NCI-H1105 (cell line): ENCODE measurements at places on chromosomes 16 and 17.

DNA sequence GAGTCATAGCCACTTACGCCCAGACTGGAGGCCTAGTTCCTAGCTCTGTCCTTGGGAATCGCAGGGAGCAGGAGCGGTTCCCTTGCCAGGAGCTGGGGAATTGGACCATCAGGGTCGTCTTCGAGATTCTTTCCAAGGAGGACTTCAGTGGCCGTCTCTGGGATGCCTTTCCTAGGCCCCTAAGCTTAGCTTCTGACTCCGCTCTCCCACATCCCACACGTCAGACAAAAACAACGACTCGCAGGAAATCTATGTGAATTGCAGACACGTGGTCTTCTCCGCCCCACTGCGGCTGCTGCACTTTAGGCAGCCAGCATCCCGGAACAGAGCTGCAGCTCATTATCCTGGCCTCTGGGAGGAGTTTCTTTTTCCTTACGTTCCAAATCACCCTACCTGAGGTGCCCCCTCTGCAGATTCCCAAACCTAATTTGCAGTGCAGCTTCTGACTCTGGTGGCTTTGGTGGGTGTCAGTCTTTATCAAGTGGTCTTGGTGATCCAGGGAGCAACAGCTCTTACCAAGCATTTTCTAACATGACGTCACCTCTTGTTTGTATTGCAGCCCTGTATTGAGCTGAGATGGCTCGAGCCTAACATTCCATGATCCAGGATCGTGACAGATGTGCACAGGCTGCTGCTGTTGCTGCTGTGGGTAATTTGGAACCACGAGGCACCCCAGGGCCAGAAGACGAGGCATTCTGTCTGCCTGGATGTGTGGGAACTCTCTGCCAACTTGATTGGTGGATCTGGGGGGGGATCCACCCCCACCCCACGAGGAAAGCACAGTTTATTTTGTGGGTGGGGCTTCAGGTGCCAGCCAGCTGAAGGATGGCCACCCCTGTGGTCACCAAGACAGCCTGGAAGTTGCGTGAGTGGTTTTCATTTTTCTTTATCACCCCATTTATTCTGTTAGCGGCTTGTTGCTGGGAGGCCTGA, 1.1 kb downstream of the KATNB1 start:
- DNase-seq = peak; percentile 14

- no peak for DNase-seq
These were observed 373.7 kb downstream of the SNX29 start for GRCh38 chr16:12349936-12350850.

DNA sequence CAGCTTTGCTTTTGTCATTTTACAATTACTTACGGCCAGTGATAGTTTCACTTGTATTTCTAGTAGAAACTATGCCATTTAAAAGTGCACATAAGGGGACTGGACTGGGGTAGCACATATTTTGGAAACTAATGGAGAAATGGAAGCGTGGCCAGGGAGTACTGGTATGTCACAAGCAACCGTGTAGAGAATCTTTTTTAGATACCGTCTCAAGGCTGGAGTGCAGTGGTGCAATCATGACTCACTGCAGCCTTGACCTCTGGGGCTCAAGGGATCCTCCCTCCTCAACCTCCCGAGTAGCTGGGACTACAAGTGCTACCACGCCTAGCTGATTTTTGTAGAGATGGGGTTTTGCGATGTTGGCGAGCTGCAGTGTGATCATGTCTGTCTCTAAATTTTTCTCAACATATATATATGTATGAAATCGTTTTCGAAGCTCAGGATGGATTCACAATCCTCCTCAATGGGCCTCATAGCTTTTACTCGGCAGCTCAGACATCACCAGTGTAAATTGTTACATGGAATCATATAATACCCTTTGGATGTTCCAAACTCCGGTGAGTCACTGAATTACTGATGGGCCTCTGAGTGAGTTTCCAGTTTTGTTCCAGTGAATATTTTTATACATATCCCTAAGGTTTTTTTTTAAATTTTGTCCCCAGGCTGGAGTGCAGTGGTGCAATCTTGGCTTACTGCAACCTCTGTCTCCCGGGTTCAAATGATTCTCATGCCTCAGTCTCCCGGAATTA, 51.7 kb downstream of the ZNF778 start:
- DNase-seq = no peak

GRCh38 chr17:1693339-1693738, 8.7 kb upstream of the PRPF8 start:
- no peak for DNase-seq

GRCh38 chr16:57469046-57469445, 6.6 kb downstream of the POLR2C start:
- DNase-seq = no peak

DNA sequence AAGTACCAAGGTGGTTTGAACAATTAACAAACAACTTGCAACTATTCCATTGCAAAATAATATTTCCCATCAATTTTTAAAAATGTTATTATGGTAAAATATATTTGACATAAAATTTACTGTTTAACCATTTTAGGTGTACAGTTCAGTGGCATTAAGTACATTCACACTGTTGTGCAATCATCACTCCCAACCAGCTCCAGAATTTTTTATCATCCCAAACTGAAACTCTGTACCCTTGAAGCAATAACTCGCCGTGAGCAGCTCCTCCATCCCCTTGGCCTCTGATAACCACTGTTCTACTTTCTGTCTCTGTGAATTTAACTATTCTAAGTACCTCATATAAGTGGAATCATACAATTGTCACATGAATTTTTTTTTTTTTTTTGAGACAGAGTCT, 33.6 kb upstream of the ATF7IP2 start:
- no peak for DNase-seq

- no peak for DNase-seq
These were observed 24.2 kb downstream of the C1QTNF1 start for GRCh38 chr17:79047923-79048825.

DNA sequence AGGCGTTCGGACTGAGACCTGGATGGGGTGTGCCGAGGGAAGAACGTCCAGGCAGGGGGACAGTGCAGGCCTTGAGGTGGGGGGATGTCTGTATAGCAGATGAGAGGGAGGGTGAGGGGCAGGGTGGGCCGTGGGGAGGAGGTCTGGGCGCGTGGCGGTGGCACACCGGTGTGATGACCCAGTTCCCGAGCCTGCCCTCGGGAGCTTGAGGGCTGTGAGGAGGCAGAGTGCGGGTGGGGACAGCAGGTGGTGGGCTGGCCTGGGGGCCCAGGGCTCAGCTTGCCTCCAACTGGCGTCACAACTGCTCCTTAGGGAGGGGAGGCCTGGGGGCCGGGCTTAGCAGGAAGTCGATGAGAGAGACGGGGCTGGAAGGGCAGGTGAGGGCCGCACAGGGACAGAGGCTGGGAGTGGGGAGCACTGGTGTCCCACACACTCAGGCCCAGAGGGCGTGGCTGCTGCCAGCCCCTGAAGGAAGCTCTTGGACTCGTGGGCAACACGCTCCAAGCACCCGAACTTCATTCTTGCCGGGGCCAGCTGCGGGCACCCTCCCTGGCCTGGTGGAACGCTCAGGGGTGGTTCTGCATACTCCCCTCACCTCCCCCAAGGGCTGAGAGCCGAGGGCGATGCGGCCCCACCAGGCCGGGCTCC, 6.5 kb downstream of the CACNA1H start:
- DNase-seq = no peak

- no peak for DNase-seq
These were observed 54.0 kb downstream of the DUSP14 start for GRCh38 chr17:37543637-37544052.

- DNase-seq = no peak
These were observed 35.4 kb upstream of the ENPP7 start for GRCh38 chr17:79695293-79695790.

GRCh38 chr17:49022391-49022941, 25.3 kb downstream of the IGF2BP1 start:
- no peak for DNase-seq

- DNase-seq = no peak
These were observed 12.5 kb downstream of the CCDC92B start for GRCh38 chr17:2736956-2737355.

DNA sequence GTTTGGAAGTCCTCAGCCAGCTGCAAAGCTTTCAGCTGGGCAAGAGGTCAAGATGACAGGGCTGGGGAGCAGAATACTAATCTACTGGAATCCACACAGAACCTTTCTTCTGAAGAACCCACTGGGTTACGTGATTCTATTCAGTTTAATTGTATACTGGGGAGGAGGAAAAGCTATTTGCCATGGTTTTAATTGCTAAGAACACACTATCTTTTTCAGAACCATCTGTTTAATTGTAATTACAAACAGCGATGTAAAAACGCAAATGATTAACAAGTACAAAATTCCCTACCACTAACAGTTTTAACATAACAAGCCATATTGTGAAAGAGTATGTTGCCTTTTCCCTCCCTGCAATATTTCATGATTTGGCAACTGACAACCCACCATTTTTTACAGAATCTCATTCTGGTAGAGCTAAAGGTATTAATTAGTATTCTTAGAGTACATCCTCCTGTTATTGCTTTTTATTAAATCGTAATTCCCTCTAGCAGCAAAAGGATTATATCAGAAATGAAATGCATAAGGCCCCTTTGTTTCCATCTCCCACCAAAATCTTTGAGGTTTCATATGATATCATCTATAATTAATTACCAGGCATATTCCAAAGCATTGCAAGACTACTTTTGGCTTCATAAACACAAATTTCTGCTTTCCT, 12.1 kb downstream of the HYDIN start:
- DNase-seq = no peak

DNA sequence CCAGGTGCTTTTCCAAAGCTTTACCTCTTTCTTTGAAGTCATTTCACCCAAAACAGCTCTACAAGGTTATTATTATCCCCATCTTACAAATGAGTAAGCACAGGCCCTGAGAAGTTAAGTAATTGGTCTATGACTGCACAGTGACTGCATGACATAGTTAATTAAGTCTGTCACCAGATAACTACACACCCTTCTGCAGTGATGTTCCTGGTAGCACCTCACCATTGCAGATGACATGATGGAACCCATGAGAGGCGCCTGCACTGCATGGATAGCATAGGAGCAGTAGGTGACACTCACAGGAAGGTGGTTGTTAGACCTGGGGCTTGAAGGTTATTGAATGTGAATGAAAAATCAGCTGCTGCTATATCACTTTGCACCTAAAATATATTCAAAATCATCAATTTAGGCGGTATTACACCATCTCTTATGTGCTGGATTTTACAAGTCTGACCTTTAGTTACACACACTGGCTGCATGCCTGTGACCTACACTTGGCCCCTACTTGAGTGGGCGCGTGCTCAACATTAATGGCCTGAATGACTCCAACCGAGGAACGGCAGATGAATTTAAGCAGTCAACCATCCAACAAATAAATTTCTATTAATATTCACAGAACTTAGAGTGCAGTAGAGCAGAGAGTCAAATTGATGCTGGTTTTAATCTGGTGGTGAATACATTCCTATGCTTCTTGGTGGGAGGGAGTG, 239.6 kb downstream of the CDH11 start:
- no peak for DNase-seq

DNA sequence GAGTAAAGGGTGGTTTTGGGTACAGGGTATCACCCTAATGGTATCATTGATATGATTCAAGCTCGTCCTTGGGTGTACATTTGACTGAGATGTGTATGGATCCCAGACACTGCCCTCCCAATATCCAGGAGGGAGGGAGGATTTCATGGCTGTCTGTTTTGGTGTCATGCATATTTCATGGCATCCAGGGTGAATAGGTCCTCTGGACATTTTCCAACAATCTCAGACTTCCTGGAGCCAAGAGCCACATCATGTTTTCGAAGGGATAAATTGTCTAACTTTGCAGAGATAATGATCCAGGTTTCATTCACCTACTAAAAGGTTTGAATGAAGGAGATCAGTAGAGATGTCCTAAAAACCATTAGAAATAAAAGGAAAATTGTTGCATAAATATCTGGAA, 431.9 kb downstream of the SHISA9 start:
- peak; percentile 74 for DNase-seq

GRCh38 chr16:80556481-80556880, 15.7 kb downstream of the DYNLRB2 start:
- DNase-seq = no peak

- DNase-seq = no peak
These were observed 104.7 kb downstream of the SMG6 start for GRCh38 chr17:2198927-2199326.

DNA sequence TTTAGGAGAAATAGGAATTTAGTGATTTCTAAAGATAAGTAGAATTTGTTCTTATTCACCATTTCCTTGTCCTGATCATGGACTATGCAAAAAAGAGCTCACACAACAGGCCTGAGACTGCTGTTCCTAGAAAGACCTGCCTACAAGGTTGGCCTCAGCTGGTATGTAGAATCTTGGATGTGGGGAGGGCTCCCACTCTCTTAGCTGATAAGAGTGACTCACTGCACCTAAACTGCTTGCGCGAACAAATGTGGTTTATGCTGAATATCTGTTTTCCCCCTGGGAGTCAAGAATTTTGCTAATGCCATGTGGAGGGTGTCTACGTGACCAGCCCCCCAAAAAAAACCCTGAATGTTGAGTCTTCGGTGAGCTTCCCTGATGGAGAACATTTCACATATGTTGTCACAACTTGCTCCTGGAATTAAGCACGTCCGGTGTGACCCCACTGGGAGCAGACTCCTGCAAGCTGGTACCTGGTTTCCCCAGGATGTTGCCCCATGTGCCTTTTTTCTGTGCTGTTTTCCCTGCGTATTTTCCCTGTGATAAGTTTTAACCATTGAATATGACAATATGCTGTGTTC, 68.8 kb upstream of the HSBP1 start:
- no peak for DNase-seq

GRCh38 chr16:71356051-71356740, 2.3 kb upstream of the CALB2 start:
- DNase-seq = no peak

GRCh38 chr17:82862737-82863382, 23.0 kb upstream of the ZNF750 start:
- DNase-seq = no peak

- no peak for DNase-seq
These were observed 21.2 kb upstream of the ENGASE start for GRCh38 chr17:79053251-79053925.

GRCh38 chr17:61436995-61437704, 15.1 kb upstream of the TBX4 start:
- DNase-seq = no peak

DNA sequence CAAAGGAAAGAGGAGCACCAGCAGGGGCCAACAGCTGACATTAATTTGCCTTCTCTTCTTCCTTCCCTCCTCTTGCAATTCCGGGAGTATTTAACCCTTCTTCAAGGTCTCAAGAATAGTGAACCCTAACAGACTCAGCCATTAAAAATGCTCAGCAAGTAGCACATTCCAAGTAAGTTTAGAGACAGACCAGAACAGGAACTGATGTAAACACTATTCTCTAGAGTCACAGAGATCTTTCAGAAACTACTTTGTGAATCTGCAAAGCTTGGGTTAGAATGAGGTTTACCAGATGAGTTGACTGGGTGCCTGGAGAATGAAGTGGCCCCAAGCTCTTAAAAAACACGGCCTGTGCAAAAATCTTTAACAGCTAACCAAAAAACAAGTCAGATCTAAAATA, 50.9 kb downstream of the TEX2 start:
- no peak for DNase-seq

DNA sequence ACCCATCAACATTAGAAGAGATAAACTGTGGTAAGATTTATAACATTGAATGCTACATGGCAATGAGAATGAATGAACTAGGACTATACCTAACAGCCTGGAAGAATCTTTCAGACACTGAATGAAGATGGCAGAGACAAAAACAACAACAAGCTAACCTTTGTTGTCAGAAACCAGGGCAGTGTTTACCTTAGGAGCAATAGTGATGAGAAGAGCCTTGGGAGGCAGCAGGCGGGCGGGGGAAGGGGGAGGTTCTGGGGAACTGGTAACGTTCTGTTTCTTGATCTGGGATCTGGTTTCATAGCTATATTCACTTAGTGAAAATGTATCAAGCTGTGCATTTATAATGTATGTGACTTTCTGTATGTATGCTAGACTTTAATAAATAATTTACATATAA, 139.0 kb upstream of the TNRC6C start:
- DNase-seq = no peak

GRCh38 chr17:50627782-50628601, 6.7 kb upstream of the ABCC3 start:
- no peak for DNase-seq
